ENCODE measurements at places on chromosomes 11 and 22.

DNA sequence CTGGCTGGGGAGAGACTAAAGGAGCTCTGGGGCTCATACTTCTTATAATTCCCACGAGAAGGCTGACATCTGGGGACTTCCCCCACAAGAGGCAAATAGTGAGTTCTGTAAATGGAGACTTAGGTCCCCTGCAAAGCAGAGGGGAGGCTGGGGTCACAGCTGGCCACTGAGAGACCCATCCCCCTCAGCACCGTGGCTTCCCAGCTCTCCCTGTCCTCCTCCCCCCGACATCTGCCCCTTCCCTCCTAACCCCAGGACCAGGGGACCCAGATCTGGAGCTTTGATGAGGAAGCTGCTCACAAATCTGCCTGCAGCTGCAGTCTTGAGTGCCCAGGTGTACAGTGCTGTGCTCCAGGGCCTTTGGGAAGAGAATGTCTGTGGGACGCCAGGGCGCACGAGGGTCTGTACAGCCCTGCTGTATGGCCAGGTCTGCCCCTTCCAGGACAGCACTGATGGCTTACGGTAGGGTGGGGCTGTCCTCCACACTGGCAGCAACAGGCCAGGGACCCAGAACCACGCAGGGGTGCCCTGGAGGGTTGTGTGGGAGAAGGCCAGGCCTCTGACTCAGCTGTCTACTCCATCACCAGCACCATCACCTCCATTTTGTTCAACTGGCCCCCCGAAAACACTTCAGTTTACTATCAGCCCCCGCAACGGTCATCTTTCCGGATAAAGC, 1.1 kb downstream of the RGL4 start:
- no peak for DNase-seq

GRCh38 chr11:115360186-115360824, 143.9 kb downstream of the CADM1 start:
- DNase-seq, result no peak

GRCh38 chr22:43014316-43014868, 557 bp downstream of the PACSIN2 start:
- no peak for DNase-seq

DNA sequence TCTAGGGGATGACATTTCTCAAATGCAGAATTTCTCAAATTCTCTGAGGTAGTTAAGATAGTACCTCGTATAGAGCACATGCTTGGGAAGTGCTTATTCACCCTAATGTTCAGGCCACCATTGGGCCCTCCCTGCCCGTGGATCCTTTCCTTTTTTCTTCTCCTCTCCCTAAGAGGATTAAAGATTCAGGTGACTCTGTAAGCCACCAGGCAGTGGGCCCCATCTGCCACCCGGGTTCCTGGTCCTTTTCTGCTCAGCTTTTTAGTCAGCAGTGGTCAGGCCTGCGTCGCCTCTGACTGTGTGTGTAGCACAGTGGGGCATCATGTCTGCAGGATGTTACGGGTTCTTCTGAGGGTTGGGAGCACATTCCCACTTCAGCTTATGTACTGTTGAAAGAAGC, 7.2 kb downstream of the CEP164 start:
- DNase-seq, result no peak

GRCh38 chr11:73623686-73624085, 22.7 kb upstream of the PLEKHB1 start:
- DNase-seq, result no peak

- DNase-seq, result peak; percentile 54
Observed at GRCh38 chr11:6362873-6363678, 27.2 kb upstream of the SMPD1 start.

- DNase-seq, result no peak
Observed at GRCh38 chr11:120739780-120740179, 228.2 kb downstream of the GRIK4 start.

DNA sequence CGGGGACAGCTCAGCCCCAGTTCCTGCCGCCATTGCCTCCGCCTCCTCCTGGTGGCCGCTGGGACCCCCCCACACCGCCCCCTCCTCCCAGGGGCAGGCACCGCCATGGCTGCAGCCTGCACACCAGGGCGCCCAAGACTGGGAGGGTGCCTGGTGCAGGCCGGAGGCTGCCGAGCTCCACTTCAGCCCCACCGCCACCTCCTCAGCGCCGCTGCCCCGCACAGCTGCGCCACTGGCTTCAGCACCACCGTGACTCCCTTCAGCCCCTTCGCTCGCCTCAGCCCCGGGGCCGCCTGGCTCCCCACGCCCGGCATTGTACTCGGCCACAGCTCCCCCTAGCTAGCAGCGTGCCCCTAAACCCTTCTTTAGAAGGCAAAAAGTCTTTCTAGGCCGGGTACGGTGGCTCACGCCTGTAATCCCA, 131.1 kb downstream of the CRYBB2 start:
- no peak for DNase-seq

GRCh38 chr11:76506833-76507232, 62.0 kb downstream of the EMSY start:
- DNase-seq, result no peak

GRCh38 chr22:49112176-49112575, 715.5 kb downstream of the BRD1 start:
- no peak for DNase-seq

- DNase-seq, result peak; percentile 10
Observed at GRCh38 chr11:120336641-120337354, 585 bp downstream of the ARHGEF12 start.

DNA sequence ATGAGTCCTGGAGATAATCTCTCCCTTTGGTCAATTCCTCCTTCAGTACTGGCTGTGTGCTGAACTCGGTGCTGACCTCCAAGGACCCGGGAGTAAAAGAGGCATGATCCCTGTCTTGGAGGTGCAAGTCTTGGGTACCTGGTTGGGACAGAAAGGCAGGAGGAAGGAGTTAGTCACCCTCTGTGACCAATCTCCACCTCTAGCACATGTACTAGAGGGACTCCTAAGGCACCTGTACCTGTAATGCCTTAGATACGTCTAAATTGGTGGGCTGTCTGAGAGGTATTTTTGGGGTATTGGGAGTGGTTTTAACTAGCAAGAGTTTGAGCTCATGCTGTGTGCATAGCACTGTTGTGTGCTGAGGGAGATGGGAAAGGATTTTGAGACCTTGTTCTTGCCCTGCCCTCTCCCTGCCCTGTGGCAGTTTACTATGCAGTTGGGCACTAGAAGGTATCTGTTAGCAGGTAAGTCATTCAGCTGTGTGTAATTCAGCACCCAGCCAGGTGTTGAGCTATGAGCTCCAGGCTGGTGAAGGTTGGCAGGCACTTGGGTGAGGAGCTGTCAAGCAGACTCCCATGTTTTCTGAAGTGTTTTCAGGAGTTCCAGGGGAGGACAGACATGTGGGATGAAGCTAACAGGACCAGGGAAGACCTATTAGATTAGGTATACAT, 2.5 kb downstream of the PANX1 start:
- DNase-seq, result no peak

DNA sequence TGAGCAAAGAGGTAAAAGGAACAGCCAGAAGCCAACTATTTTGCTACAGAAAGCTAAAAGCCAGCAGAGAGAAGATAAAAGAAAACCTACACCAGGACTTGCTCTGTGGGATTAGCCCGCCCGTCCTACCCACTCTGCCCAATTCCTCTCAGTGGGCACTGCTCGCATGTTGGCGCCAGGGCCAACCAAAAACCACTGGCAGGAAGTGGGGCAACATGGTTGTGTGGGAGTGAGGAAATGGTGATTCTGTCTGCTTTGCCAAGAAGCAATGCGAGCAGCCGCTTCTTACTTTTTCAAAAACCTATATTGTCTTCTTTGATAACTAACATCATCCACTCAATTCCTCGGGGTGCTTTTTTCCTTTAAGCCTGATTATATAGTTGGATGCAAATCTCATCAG, 14.2 kb upstream of the APOA1 start:
- DNase-seq, result no peak

- DNase-seq, result no peak
Observed at GRCh38 chr22:32720924-32721323, 80.6 kb upstream of the TIMP3 start.

GRCh38 chr22:48952256-48953102, 875.2 kb downstream of the BRD1 start:
- DNase-seq, result no peak
